Urothelium cell line (cell line): ENCODE measurements at places on chromosomes 7 and 10.

DNA sequence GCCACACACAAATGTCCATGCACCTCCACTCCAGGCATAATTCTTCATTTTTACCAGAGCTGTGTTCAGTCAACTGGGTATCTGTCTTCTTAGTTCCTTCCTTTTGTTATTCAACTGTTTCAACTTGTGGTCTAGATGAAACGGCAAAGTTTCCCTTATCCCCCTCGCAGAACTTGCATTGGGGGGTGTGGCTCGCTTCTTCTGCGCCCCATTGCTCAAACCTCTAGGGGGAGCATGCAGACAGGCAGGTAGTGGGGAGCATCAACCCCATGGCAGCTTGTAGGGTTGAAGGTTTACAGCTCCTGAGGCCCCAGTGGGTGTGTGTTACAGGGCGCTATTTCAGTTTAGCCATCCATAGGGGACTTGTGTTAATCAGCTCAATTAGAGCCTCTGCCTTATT lies 38.3 kb upstream of the COBL start:
- DNase-seq = no peak

- no peak for DNase-seq
These were observed 47.8 kb downstream of the SHH start for GRCh38 chr7:155764438-155764793.

GRCh38 chr7:77409005-77409738 lies 7.0 kb downstream of the GSAP start:
- peak; percentile 37 for DNase-seq

DNA sequence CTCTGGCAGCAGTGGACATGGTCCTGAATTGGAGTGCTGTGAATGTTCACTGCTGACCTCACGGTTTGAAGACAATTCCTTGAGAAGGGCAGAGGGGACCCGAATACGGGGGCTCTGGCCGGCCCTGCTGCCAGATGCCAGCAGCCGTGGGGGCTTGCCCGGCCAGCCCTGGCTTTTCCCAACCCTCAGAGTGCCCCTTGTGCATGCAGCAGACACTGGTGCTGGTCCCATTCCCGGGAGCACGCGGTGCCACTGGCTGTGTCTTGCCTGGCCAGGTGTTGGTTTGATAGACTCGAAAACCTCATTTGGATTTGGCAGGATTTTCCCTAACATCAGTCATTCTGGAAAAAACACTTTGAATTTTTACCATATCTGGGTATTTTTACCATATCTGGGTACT lies 49.1 kb downstream of the LHPP start:
- no peak for DNase-seq

DNA sequence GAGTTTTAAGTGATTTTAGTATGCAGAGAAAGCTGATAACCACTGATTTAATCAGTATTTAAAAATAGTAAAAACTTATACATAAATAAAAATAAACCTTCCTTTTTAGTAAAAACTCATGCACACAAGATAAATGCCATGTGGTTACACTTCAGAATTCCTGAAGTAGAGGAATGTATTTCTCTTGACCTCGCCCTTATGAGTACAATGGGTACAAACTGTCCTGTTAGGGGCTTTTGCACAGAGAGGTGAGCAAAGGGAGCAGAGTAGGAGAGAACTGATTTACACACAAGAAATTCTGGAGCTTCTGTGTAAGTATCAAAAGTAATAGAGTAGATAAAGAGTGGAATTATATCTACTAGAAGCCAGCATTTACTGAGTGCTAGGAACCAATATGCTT lies 279.6 kb downstream of the PPP1R3A start:
- DNase-seq = no peak

GRCh38 chr10:63256009-63256773 lies 123.1 kb downstream of the NRBF2 start:
- DNase-seq = no peak

GRCh38 chr7:46191776-46192175 lies 270.7 kb upstream of the IGFBP3 start:
- peak; percentile 69 for DNase-seq

- no peak for DNase-seq
These were observed 218.9 kb upstream of the LYZL1 start for GRCh38 chr10:29069941-29070340.

GRCh38 chr7:28725045-28725642 lies 233.0 kb downstream of the TRIL start:
- DNase-seq = no peak

- DNase-seq = no peak
These were observed 78.5 kb downstream of the ETV1 start for GRCh38 chr7:13910805-13911551.

GRCh38 chr10:17643339-17643754 lies 604 bp upstream of the STAM start:
- DNase-seq = peak; percentile 77

- DNase-seq = no peak
These were observed 1.9 kb downstream of the ANTXRL start for GRCh38 chr10:46288601-46289206.

DNA sequence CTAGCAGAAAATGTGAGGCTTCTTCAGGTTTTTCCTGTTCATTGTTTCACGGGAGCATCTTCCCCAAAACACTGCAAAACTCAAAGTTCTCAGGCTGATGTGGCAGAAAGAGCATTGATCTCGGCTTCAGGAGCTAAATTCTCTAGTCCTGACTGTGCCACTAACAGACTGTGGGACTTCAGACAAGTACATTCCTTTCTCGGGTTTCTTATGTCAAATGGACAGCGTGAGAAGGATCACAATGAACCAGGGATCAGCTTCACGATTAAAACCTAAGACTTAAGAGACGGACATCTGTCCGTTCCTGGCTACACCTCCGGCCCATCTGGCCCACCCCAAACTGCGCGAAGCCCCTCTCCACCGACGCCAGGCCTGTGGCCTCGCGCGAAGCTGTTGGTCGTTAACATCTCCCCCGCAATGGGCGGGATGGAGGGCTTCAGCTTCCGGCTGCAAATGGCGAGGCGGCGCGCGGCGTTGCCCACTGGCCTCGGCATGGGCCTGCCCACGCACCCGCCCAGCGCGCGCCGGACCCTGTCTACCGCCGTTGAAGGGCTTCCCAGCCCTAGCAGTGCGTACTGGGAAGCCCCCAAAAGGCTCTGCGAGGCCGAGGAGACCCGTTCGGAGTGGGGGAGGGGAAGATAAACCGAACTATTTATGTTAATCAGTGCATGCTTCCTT lies 549 bp upstream of the DDX50 start:
- peak; percentile 79 for DNase-seq

- DNase-seq = peak; percentile 33
These were observed 25.6 kb upstream of the ADGRA1 start for GRCh38 chr10:133062085-133062484.

- no peak for DNase-seq
These were observed 75.9 kb upstream of the KMT2C start for GRCh38 chr7:152511736-152512135.

- DNase-seq = no peak
These were observed 11.0 kb downstream of the TLL2 start for GRCh38 chr10:96502561-96503282.

DNA sequence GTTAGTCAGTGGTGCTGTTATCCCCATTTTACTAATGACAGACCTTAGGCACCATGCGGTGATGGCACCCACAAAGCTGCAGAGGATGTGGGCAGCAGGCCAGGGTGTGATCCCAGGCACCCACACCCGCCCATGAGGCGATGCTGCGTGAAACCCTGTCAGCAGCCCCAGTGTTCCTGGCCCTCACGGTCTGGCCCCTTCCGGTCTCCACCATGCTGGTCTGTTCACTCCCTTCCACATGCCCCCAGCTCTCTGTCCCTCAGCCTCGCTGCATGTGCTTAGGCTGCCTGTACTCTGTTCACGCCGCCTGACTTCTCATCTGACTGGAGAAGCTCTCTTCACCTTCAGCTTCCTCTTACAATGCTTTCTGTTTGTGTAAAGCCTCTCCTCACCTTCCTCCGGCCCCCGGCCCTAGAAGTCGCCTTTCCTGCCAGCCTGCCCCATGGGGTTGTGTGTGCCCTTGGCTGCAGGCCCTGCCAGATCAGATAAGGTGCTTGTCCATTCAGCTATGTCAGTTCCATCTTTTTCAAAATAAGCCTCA lies 17.6 kb upstream of the ORAI2 start:
- DNase-seq = no peak

DNA sequence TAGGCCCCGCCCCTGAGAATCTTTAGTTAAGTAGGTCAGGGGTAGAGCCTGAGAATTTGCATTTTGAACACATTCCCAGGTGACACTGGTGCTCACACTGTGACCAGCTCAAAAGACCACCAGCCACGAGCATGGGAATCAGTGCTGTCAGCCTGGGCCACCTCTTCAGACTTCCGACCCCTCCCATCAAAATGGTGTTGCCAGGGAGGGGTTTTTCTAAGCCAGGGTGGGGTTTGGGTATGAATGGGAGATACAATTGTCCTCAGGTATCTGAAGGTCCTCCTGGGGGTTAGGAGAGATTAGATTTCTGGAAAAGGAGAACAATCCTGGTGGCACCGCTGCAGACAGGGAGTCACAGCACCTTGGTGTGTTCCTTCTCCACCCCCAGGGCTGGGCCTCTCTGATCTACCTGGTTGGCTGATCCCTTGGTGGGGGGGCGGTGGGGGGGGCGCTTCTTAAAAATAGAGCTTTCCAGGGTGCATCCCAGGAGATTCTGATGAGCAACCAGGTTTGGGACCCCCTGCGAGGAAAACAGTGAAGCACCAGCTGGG lies 111.5 kb upstream of the ANLN start:
- no peak for DNase-seq

DNA sequence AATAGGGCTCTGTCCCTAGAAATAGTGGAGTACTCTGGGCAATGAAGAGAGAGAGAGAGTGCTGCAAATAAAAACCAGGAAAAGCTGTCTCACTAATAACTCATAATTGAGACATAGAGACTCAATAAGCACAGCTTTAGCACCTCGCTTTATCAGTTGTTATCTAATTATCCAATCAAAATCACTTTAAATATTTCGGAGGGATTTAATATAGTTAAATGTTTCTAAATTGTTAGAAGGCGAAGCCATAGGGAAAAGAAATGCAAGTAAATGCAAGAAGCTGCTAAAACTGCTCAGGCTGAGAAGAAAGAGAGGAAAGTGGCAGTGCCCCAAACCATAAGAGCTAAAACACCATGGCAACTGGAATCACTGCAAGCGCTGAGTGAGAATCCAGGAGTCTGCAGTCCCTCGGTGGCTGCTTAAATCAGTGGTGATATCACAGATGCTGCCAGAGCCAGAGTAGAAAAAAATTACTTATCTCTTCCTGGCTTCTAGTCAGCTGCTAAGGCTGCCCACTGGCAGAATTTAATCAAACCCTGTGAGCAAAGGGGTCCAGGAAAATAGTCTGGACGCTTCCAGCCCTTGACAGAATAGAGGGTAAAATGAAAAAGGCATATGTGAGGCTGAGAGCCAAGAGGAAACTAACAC lies 150.4 kb upstream of the CHRM2 start:
- no peak for DNase-seq

DNA sequence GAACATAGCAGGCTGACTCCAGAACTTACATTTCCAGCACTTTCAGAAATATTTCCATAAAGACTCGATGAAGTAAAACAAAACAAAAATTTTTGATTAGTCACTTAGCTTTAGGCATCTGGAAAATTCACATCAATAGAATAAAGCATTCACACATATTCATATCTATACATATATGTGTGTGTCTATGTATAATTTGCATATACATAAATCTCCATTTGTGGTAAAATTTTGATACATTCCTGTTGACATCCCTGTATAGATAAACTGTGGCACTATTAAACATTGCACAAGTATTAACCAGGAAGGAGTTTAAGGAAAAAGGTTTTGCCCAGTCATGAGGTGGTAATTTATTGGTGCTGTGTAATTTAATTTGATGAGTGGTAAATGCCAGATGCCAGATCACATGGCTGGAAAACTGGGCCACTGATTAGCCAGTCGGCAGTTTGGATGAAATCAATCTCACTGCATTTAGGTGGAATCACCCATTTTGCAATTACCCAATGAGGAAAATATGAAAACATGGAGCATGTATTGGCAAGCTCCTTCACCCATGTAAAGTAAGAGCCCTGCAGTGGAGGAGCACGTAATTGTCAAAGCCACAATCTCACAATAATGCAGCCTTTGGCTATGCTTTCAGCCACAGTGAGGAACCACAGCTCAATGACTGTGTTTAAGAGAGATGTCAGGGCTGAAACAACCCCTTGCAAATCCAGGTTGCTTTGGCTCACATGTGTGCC lies 294.6 kb downstream of the RNLS start:
- no peak for DNase-seq

DNA sequence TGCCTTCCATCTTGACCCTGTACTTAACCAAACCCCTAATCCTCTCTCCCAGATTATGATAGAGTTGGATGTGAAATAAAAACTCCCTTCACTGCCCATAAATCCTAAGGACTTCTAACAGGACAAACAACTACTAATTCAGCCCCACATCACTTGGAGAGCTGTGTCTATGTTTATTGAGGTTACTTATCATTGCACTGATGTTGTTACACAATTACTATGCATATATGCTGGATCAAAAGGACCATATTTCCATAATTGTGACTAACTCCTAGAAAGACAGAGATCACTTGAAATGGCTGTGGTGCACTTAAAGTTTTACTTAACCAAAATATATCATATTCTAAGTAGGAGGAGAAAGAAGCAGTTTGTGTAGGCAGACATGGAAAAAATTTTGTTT lies 144.9 kb upstream of the AGK start:
- DNase-seq = no peak

GRCh38 chr10:124745252-124745651 lies 1.1 kb upstream of the FAM53B start:
- no peak for DNase-seq

GRCh38 chr7:3787717-3788264 lies 486.7 kb downstream of the SDK1 start:
- no peak for DNase-seq

DNA sequence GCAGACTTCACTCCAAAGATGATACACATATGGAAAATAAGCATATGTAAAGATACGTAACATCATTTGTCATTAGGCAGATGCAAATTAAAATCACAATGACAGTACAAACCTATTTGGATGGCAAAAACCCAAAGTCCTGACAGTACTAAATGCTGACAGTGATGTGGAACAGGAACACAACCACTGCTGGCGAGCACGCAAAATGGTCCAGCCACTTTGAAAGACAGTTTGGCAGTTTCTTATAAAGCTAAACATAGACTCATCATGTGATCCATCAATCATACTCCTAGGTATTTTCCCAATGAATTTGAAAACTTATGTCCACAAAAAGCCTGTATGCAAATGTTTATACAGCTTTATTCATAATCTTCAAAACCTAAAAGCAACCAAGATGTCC lies 200.7 kb downstream of the RAMP3 start:
- DNase-seq = no peak

- no peak for DNase-seq
These were observed 13.6 kb downstream of the PON2 start for GRCh38 chr7:95421000-95421846.

- DNase-seq = no peak
These were observed 49.1 kb downstream of the FEZF1 start for GRCh38 chr7:122255454-122255853.

- DNase-seq = no peak
These were observed 12.0 kb downstream of the GET4 start for GRCh38 chr7:888081-889024.

GRCh38 chr7:46015107-46015868 lies 94.2 kb upstream of the IGFBP3 start:
- DNase-seq = no peak

GRCh38 chr10:104449391-104449790 lies 95.8 kb downstream of the CFAP58 start:
- DNase-seq = no peak

GRCh38 chr7:47433564-47433895 lies 148.4 kb downstream of the TNS3 start:
- DNase-seq = no peak
